ENCODE measurements at places on chromosomes 1 and 21. TPM values are rescaled to one million over a fixed set of nuclear protein-coding genes. Genes with fewer than 3 reads are reported as not detected.
A peak's percentile ranks its signal among the peaks of the same experiment; 100 is the strongest.

- peak; percentile 53 for DNase-seq
These were observed 98.1 kb downstream of the ADSS2 start for GRCh38 chr1:244353551-244354091.

DNA sequence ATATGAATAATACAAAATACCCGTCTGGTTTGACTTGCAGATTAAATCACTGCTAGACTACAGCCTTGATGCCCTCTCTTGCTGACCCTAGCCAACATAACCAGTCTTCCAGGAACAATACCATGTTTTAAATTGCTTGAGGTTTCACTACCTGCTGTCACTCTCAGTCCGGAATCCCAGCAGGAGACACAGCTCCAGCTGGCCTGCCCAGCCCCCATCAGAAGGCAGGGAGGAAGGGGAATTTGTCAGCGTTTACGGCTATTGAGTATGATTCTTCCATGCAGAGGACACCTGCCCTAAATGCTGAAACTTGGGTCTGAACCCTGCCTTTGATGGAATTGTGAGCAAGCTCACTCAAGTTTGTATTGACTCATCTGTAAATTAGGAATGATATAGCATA lies 33.0 kb downstream of the ZNF496 start:
- DNase-seq = no peak

- no peak for DNase-seq
These were observed 3.3 kb upstream of the ADAMTS5 start for GRCh38 chr21:26969971-26970725.

- no peak for DNase-seq
These were observed at the start of gene MYOCOS for GRCh38 chr1:171622152-171622462. TSS of gene MYOCOS (plus strand) at chr1:171622243. CDS start at chr1:171623884, 1,641 bp downstream.

DNA sequence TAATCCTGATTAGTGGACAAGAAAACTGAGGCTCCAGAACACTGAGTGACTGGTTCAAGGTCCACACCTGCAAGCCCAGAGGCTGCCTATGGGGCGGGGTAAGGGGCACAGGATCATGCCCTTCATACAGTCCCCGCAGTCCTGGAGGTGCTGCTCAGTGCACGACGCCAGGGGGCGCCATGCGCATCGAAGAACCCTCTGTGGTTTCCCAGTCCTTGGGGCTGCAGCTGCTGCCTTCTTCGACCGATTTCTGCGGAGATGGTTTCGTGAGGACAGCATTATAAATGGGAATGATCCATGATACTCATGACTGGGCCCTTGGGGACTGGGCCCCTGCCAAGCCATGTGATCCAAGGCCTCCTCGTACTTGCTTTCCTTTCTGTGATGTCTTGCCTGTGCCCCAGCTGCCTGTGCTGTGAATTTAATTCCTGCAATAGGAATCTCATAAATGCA lies 37.1 kb upstream of the ARHGEF10L start:
- peak; percentile 63 for DNase-seq

DNA sequence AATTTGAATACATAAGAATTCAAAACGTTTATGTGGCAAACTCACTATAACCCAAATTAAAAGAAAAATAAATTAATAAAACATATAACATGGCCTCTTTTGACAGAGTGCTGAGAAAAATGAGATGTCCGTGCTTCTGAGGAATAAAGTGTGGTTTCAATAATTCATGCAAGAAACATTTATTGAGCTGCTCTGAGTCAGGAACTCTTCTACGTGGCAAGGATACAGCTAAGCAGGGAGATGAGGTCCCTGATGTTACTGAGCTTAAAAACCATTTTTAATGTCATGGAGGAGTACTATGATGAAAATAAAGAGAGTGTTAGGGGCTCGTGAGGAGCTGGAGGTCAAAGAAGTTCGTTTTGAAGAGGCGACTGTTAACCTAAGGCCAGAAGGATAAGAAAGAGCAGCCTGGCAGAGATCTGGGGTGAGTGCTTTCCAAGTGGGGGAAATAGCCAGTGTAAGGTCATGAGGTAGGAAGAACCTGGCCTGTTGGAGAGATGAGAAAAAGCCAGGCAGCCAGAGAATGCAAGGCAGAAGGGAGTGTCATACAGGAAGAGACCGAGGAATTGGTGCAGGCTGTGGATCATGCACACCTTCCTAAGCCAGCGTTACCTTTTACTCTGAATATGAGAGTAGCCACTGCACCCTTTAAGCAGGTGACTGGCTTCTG lies 182.2 kb upstream of the DUSP10 start:
- no peak for DNase-seq

GRCh38 chr1:60842304-60842703 lies 240.1 kb upstream of the NFIA start:
- DNase-seq = no peak

- DNase-seq = no peak
These were observed 424.8 kb upstream of the PLXNA2 start for GRCh38 chr1:208668991-208669390.

GRCh38 chr1:25204797-25205480 lies 27.4 kb downstream of the SYF2 start:
- DNase-seq = no peak

GRCh38 chr21:26437326-26438009 lies 135.6 kb downstream of the CYYR1 start:
- DNase-seq = no peak

- no peak for DNase-seq
These were observed 29.5 kb upstream of the TTC4 start for GRCh38 chr1:54686155-54686554.

- no peak for DNase-seq
These were observed 257.3 kb downstream of the CAMTA1 start for GRCh38 chr1:7042322-7043190.

GRCh38 chr1:19651141-19651737 lies 7.1 kb downstream of the NBL1 start:
- peak; percentile 66 for DNase-seq

DNA sequence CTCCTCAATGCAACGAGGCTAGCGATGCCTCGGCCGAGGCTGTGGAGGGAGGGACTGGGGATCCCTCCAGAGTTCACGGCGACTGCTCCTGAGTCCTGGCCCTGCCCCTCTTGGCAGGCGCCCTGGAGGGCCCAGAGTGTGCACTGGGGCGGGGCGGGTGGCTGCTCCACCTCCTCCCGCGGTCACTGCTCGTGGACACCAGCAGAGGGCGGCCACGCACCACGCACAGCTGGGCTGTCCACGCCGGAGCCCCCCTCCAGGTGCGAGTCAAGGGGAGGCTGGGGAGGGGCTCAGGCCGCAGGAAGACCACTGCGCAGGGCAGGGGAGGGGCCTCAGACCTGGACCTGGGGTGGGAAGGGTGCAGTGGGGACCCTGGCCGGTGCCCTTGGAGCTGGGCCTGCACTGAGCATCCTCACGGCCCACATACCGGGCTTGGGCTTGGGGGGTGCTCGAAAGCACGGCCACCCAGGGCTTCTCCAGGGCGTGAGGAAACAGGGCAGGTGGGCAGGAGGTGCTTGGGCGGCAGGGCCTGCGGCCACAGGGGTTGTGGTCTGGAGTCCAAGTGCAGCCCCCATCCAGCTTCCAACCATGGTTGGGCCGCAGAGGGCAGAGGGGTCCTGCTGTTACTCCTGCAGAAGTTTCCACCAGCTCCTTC lies 20.6 kb upstream of the TTC34 start:
- no peak for DNase-seq

ADGRL4 gene
- not detected for total RNA-seq

RPE65 gene
- total RNA-seq = not detected

ADAMTS4 gene
- 0.38 TPM for total RNA-seq

SAMD11 gene
- 0.61 TPM for total RNA-seq

COL8A2 gene
- not detected for total RNA-seq

SLC9C2 gene
- total RNA-seq = not detected

CELSR2 gene
- 4.0 TPM for total RNA-seq

OR11L1 gene
- total RNA-seq = not detected
